ENCODE measurements at places on chromosomes 2 and 18.
A peak's percentile ranks its signal among the peaks of the same experiment; 100 is the strongest.

DNA sequence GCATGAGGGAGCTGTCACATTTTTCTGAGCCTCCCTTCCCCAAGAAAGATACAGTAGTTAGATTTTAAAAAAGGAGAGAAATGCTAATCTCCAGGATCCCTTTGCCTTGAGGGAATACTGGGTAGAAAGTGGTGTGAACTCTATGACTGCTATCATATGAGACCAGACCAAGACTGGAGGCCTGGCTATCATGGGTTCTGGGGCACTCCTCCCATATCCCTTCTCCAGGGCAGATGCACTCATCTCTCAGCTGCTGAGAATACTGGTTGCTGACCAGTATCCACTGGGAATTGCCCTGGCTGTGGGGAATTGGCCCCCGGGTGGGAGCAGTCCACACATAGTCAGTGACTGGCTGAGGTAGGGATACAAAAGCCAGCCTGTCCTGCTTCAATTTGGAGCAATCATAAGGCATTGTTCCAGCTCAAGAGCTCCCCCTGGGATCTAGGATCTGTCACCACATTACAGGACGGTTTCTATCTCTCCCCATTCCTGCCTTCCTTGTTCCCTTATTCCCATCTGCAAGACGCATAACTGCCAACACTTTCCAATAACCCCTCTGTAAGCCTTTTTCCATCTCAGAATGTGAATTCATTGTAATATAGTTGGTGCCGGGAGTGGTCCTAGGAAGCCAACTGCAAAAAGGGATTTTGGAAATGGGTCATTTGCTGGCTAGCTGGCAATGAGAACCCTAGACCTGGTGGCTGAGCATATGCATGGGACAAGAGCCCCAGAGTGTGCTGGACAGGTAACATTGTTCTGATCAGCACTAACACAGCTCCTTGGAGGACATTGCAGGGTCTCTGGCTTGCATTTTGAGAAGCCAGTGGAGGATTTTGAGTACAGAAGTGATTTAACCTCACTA, 35.4 kb upstream of the REEP1 start:
- DNase-seq = no peak

- no peak for DNase-seq
These were observed 573.5 kb upstream of the SETBP1 start for GRCh38 chr18:44107187-44107586.

DNA sequence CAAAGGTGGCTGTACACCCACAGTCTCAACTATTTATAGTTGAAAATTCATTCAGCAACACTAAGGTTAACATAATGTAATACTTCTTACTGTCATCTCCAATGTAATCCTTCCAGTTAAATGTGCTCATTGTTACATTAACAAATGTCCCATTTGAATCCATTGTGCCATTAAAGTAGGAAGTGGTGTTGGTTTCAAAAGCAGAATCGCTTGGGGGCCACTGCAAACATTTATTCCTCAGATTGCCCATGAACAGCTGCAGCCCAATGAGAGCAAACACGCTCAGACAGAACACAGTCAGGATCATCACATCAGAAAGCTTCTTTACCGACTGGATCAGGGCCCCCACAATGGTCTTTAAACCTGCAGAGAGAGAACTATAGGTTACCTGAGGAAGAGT, 41.4 kb downstream of the SCN3A start:
- DNase-seq = no peak

- DNase-seq = no peak
These were observed 799.6 kb upstream of the HS6ST1 start for GRCh38 chr2:129118296-129118695.

DNA sequence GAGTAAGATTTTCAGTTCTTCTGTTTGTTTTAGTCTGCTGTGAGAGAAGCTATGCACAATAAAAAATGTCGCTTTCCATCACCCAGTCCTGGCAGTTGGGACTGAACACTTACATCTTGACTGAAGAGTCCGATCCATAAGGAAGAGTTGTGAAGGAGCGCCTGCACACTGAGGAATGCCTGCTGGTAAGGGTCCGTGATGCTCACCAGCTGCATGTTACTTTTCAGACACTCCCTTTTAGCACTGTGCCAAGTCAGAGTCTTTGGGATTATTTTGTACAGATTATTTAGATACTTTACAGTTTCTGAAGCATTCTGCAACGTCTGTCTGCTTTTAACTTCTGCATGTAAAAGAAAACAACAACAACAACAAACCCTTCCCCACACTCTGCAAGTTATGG, 42.6 kb upstream of the CD302 start:
- DNase-seq = no peak

- DNase-seq = no peak
These were observed 156.6 kb downstream of the DTNA start for GRCh38 chr18:34866739-34867138.

DNA sequence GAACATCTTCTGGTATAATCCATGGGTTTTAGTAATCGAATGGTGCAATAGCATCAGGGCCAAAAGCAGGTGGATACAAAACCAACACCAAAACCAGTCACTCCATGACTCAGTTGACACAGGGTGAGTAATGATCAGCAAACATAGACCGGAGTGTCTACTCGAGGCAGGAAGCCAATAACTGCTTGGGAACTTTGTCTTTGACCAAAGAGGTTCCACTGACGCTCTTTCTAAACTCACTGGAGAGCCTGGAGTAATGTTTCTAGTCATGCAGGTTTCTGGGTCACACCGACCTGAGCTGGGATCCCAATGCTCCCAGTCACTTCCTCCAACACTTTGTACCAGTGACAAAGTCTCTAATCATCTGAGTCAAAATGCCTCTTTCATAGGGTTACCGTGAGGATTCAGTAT, 30.9 kb downstream of the MREG start:
- peak; percentile 82 for DNase-seq
